Stimulated activated CD8-positive, alpha-beta memory T cell treated with anti-CD3 and anti-CD28 coated beads, Interleukin-4, amount 100 ng/mL, for 48 hours (primary cell): ENCODE measurements at places on chromosomes 11 and 22.
A peak's percentile ranks its signal among the peaks of the same experiment; 100 is the strongest.

DNA sequence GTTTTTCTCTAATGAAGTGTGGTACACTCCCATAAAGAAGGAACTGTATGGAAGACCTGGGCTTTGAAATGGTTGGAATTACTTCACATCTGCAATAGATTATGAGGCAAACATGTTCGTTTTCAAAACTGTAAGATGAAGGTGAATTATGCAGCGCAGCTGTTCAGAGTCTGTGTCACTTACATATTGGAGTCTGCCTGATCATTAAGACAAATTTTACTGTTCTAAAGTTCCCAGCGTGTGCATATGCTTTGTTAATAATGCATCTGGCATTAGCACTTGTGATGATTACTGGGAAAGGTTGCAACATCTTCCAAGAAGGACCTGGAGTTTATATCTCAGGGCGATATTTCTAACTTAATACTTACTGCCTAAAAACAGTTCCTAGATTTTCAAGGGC lies 255.2 kb upstream of the ZC3H12C start:
- DNase-seq = no peak

DNA sequence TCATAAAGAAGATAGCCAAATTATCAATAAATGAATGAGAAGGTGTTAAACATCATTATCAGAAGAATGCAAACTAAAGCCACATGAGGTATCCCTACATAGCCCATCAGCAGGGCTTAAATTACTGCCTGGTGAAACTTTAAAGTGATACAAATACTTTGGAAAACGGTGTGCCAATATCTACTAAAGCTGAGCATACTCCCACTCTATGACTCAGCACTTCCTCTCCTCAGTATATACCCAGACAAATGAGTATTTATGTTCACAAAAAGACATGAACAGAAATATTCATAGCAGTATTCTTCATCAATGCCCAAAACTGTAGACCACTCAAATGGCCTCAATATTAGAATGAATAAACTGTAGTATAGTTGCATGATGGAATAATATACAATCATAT lies 284.6 kb upstream of the ZC3H12C start:
- no peak for DNase-seq

DNA sequence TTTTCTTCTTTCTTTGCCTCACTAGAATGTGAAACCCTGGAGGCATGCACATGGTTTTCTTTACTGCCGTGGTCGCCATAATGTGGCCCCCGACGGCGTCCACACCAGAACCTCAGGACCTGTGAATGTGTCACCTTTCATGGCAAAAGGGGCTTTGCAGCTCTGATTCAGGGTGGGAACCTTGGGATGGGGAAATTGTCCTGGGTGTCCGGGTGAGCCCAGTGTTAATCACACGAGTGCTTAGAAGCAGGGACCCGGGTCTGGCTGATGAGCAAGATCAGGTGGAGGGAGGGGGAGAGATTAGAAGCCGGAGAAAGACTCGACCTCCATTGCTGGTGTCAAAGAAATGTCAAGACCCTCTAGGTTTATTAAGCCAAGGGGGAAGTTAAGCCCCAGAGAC lies 74.7 kb upstream of the SHISAL1 start:
- no peak for DNase-seq

GRCh38 chr11:82909015-82909640 lies 7.6 kb downstream of the DDIAS start:
- DNase-seq = no peak

DNA sequence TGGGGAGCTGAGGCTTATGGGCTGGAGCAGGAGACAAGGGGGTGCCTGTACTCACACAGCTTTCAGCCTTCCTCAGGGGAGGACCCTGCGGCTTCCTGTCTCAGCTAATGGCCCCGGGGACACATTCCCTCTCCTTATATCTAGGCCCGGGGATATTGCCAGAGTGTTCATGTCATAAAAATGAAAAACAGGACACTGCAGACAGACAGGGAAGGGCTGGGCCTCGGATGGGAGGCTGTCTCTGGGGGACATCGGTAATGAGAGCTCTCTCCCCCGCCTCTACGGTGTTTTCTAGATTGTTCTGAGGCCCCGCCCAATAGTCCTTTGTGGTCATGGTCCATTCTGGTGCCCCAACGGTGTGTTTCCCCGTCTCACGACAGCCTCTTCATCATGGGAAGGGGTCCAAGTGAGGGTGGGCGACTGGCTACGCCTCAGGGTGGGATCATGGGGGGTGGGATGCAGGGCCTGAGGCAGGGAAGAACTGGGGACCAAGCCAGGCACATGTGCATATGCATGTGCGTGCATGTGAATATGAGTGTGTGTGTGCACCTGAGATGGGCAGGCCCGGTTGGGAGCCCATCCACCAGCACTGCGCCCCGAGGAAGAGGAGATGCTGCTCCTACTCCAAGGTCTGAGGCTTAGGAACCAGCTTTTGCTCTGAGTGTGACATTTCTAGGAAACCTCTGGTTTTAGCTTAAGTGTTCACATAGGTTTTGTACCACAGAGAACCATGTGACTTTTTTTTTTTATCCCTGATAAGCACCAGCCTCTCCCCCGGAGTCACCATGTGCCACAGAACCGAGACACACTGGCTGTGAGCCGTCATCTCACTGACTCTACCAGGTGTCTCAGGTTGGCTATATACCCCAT lies 5.3 kb downstream of the ARVCF start:
- DNase-seq = no peak

DNA sequence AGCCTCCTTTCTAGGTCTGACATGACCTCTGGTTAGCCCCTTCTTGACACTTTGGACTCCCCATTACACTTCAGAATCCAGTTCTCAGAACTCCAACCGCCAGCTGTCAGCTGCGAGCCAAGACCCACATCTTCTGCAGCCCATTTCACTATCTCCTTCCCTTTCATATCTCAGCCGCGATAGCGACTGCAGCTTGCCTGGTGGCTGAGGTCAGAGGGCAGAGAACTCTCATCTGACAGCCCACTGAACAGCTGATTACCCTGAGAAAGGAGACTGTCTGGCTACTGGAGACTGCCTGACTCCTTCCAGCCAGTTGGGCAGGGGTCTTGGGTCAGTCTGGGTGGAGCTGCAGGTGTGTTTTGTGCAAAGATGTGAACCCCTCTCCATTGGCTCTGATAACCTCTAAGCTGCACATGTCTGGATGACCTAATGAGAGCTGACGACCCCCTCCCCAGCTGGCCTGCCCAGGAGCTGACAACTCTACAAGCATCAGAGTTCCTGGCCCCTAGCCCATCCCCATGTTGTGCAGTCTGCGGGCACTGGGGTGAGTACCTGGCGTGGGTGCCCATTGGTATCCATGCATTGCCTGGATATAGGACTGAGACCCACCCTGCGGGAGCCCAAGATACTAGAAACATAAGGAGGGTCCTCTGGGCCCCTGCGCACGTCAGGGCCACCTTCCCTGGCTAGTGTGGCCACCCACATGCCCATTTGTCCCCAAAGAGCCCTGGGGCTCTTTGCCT lies 1.1 kb downstream of the CHRM1 start:
- no peak for DNase-seq

- DNase-seq = no peak
These were observed 24.1 kb upstream of the TSKU start for GRCh38 chr11:76759092-76759491.

GRCh38 chr22:26770624-26771023 lies 113.2 kb downstream of the MIAT start:
- DNase-seq = no peak

- DNase-seq = no peak
These were observed 253.3 kb downstream of the BUD13 start for GRCh38 chr11:116519499-116519898.

- no peak for DNase-seq
These were observed 68.2 kb upstream of the SHISAL1 start for GRCh38 chr22:44380756-44381486.

DNA sequence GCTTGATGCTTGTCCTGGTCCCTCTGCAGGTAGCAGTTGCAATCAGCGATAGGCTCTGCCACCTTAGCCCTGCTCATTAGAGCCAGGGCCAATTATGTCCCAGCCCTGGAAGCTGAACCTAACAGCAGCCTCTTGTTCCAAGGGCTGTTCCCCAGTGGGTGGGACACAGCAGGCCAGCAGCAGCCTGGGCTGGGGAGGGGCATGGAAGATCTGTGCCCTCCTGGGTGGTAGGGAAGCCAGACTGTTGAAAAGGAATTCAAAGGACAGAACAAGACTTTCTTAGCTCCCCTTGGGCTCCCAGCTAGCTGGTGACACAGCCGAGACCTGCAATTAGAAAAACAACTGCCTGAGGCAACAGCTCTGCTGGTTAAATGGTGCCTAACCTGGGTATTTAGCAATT lies 17.4 kb downstream of the DRD2 start:
- DNase-seq = no peak

DNA sequence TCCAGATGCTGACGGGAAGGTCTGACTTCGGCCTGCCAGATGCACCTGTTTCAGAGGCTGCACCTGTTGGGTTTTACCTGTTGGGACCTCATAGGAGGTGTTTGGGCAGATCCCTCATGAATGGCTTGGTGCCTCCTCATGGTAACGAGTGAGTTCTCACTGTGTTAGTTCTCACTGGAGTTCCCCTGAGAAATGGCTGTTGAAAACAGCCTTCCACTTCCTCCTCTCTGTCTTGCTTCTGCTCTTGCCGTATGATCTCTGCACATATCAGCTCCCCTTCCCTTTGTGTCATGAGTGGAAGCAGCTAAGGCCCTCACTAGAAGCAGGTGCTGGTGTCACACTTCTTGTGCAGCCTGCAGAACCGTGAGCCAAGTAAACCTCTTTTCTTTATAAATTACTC lies 207.6 kb upstream of the SEZ6L start:
- DNase-seq = no peak

DNA sequence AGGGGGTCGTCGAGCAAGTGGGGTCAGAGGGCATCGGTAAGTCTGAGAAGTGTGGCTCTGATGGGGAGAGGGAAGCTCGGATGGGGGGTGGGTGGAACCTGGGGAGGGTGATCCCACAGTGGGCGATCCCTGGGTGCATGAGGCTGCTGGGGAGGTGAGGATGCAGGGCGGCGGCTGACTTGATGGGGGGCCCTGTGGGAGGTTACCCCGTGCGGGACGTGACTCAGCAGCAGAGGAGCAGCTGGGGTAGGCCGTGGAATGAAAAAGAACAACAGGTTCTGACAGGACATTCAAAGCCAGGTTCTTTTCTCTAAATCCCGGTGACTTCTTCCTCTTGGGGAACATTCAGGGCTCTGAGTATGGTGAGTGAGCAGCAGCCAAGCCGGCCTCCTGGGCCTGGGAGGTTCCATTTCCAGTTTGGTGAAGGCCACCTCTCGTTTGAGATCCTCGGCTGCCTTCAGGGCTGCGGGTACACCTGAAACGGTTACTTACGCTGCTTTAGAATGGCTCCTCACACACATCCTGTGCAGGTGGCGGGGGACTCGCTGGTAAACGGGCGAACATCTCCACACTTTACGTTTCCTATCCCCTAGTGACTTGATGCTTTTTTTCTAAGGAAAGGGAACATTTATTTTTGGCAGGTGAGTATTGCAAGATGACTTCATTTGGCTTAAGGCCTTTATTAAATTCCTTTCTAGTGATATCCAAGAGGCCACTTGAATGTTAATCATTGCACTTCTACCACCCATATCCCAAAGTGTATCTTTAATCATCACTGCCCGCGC lies 278.2 kb downstream of the TBC1D22A start:
- DNase-seq = no peak

GRCh38 chr22:20469110-20469868 lies 26.3 kb downstream of the KLHL22 start:
- DNase-seq = no peak

GRCh38 chr22:29212743-29213142 lies 7.0 kb downstream of the EMID1 start:
- DNase-seq = no peak

- DNase-seq = peak; percentile 26
These were observed 383.7 kb downstream of the TMEM135 start for GRCh38 chr11:87421422-87421821.

GRCh38 chr22:42300259-42301076 lies 30.0 kb upstream of the TCF20 start:
- DNase-seq = peak; percentile 49

DNA sequence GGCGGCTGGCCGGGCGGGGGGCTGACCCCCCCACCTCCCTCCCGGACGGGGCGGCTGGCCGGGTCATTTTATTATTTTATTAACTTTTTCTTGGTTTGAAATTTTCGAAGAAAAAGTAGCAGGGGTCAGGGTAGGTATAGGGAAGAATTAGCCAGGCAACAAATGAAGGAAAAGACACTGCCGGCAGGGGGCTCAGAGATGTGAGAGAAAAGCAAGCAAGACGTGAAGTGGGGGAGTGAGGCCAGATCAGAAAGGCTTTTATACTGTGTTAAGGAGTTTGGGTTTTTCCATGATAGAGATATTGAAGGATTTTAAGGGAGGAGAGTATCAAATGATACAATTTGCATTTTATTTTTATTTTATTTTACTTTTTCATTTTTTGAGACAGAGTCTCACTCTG lies 19.0 kb downstream of the RNF214 start:
- no peak for DNase-seq

- no peak for DNase-seq
These were observed 87.9 kb upstream of the CLPB start for GRCh38 chr11:72522186-72522585.

GRCh38 chr22:44839721-44840120 lies 87.3 kb downstream of the ARHGAP8 start:
- no peak for DNase-seq

DNA sequence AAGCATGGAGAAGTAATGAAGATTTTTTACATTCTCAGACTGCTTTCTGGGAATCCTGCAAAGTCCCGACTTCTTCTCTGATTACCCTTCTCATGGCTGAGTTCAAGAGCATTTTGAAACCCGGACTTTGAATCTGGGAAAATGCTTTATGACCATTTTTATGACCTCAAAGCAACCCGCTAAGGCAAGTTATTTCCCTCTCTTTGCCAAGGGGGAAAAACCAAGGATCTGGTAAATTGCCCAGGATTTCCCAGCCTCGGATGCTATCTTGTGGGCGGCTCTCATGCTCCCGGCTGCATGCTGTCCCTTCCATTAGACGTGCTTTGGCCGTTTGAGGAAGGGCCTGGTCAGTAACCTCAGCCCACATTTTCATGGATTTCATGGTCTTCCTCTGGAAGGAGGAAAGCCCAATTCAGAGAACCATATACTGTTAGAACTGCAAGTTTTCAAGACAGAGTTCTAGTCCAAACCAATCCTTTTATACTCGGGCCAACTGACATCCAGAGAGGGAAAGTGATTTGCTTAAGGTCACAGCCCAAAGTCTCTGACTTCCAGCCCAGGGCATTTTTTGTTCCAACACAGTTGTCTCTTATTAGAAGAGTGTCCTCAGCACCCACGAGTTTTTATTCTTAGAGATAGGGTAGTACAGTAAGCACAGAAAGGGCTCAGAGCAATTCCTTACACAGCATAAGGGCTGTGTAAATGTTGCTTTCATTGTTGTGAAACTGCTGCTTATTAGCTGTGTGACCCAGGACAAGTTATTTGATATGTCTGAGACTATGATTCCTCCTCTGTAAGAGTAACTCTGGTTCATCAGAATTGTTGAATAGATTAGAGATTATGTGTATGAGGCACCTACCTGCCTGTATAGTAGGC lies 77.4 kb downstream of the NAV2 start:
- no peak for DNase-seq
